Subcutaneous preadipocyte (primary cell): ENCODE measurements at places on chromosomes 6 and 20. TPM values are rescaled to one million over a fixed set of nuclear protein-coding genes. Genes with fewer than 3 reads are reported as not detected.

Gene TBC1D32
- 8.8 and 14.9 TPM in 2 replicates for total RNA-seq

Gene KCNG1
- total RNA-seq, result 4.8 and 5.5 TPM in 2 replicates

Gene DLK2
- total RNA-seq, result 0.20 TPM in 1 of 2 replicates, not detected in the other

Gene DCDC2
- total RNA-seq, result under 0.01 TPM in 2 replicates

Gene MTRF1L
- total RNA-seq, result 19.8 and 24.8 TPM in 2 replicates

Gene ECT2L
- total RNA-seq, result not detected in 2 replicates

Gene CNBD2
- total RNA-seq, result 1.5 and 1.8 TPM in 2 replicates

Gene SMLR1
- total RNA-seq, result not detected in 2 replicates

Gene IRF4
- total RNA-seq, result 8.5 and 9.0 TPM in 2 replicates

Gene ATP6V1G2
- total RNA-seq, result 1.8 TPM in 2 replicates

Gene C4B
- 1.4 and 1.5 TPM in 2 replicates for total RNA-seq

Gene CCN6
- not detected in 2 replicates for total RNA-seq

Gene ANGPT4
- not detected in 2 replicates for total RNA-seq

Gene FOXF2
- 5.1 and 5.5 TPM in 2 replicates for total RNA-seq

Gene C20orf204
- total RNA-seq, result 0.73 and 0.98 TPM in 2 replicates

Gene RAET1L
- not detected in 2 replicates for total RNA-seq

Gene CYP39A1
- 0.37 and 0.39 TPM in 2 replicates for total RNA-seq
